ENCODE measurements at places on chromosomes 4 and X.

GRCh38 chr4:141957416-141957815, 321.0 kb downstream of the IL15 start:
- no peak for DNase-seq

DNA sequence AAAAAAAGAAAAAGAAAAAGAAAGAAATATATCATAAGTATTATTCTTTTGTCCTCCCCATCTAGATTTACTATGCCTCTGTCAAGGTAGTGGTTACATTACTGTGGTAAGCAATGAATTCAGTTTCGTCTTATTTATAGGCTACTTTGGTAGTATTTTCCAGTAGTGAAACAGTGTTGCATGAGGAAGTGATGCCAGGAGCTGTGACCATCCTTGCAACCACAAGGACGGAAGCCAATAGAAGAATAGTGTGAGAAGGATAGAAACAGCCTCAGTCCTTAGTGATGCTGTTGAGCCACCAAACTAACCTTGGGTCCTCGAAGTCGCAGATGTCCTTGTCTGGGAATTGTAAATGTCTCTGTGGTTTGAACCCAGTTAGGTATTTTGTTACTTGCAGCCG, 328.5 kb downstream of the PPP3CA start:
- no peak for DNase-seq

GRCh38 chr4:62407534-62407933, 1207.4 kb downstream of the ADGRL3 start:
- DNase-seq, result no peak

DNA sequence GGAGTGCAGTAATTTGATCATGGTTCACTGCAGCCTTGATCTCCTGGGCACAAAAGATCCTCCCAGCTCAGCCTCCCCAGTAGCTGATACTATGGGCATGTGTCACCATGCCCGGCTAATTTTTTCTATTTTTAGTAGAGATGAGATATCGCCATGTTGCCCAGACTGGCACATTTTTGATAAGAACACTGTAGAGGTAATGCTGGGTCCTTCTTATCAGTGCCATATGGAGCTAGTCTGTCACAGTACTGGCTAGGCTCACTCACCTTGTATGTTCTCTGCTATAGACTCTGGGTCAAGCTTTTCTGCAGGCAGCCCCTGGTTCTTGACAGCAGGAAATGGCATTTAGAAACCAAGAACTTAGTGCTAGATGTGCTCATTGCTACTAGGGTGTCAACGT, 53.9 kb downstream of the BCOR start:
- no peak for DNase-seq

DNA sequence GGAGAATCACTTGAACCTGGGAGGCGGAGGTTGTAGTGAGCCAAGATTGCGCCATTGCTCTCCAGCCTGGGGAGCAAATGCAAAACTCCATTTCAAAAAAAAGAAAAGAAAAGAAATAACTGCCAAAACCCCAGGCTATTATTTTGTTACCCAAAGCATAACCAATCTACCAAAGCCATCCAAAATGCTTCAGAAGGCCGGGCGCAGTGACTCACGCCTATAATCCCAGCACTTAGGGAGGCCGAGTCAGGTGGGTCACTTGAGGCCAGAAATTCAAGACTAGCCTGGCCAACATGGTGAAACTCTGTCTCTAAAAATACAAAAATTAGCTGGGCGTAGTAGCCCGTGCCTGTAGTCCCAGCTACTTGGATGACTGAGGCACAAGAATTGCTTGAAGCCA, 49.8 kb downstream of the SMIM31 start:
- DNase-seq, result no peak

DNA sequence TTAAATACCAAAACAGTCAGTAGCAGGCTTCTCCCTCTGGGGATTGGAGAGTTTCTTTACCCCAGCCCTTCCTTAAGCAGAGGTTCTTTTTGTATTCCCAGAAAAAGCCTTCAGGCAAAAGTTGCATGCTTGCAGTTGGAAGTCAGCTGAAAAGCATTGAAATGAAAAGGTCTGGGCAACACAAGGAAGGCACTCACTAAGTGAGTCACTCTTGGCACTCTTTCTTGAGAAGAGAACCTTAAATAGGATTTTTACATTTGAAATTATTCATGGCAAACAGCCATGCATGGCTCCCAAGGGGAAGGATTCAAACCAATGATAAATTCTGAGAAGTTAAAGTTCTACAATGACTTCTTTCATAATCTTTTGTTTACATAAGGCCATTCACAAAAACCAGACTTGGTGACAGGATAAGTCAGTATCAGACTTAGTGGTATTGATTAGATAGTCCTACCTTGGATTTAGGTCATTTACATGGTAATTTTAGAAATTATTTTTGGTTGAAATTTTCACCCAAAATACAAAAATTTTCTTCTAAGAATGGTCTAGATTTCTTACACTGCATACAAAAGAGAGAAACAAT, 2068.9 kb downstream of the PCDH7 start:
- no peak for DNase-seq

DNA sequence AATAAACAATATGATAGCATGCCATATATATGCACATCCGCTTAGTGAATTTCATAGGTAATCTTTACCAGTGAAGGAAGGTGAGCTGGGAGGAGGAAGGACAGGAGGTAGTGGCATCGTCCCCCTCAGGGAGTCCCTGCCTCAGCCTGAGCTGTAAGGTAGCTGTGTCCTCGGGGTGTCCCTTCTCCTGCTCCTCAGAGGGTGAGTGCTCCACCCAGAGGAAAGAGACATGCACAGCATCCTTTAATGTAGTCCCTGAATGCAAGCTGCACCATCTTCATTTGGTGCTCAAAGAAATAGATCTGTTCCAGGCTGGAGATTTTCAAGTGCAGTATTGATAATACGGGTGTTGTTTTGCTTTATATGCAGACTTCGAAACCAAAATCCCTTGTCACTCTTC, 330.4 kb upstream of the SFRP2 start:
- DNase-seq, result no peak

GRCh38 chr4:78763251-78763650, 12.9 kb upstream of the BMP2K start:
- DNase-seq, result no peak

GRCh38 chrX:10423716-10424115, 196.7 kb downstream of the MID1 start:
- no peak for DNase-seq

DNA sequence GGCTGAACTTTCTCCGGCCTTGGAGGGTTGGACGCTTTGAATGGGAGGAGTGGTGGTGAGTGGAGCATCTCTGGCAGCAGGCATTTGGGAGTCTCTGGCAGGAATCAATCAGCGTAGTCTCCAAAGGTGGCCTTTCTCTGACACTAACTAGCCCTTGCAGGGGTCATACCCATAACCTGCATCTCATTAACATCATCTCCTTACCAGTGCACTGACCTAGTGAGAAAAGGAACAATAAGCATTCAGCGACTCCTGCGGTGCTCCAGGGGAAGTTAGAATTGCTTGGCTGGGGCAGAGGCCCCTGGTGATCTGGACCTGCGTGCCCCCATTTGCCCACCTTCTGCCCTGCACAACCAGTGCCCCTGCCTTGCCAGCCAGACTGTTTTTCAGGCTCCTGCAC, 161.9 kb downstream of the PTTG2 start:
- DNase-seq, result no peak

DNA sequence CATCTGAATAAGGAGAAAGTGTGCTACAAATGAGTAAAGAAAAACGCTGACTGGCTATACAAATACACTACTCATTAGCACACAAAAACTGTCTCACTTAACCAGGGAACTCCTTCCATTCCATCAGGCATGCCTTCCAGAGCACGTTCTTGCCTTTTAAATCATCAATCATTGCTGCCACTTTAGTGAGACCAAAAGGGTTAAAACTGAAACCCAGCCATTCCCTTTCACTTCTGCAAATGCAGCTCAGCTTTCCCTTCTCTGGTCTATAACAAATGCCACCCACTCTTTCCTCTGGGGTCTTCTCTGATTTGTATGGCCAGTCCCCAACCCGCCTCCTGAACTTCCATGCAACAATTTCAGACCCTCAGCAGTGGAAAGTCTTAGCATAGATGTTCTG, 231.5 kb downstream of the TRIML1 start:
- DNase-seq, result no peak

DNA sequence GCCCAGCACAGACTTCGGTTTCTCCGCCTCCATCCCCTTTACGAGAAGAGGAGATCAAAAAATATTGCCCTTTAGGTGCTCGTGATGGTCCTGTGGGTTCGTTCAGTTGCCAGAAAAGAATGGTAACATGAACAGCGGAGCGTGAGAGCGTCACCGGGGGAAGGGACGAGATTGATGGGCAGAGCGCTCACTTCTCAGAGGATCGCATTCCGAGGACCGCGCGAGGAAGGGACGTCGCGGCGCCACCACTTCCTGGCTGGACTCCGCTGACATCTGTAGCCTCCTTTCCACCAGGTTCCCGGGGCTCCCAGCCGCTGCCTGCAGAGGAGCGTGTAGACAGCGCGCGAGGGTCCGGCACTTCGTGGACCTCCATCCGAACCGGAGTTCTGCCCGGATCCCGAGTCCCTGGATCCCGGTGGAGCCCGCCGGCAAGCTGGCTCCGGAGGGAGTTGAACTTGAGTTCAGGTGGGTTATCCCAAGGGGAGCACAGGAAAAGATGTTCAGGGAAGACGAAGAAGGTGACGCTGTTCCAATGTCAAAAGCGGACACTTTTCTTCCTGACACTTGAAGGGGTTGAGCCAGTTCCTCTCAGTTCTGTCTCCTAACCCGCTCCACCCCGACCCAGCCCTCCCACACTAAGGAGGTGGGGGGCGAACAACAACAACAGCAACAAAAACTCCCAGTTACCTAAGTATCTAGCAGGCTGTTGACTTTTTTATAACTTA, 484 bp downstream of the GALNTL6 start:
- no peak for DNase-seq

DNA sequence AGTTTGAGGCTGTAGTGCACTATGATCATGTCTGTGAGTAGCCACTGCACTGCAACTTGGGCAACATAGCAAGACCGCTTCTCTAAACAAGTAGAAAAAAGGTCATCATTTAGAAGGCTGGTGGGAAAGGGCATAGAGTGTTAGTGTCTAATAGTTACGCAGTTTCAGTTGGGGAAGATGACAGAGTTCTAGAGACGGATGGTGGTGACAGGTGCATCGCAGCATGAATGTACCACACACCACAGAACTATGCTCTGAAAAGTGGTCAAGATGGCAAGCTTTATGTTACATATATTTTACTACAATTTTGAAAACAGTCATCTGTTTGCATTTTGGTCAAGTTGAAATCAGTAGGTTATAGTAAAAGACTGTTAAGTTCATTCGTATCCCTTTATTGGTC, 23.7 kb upstream of the CLDN34 start:
- DNase-seq, result no peak

DNA sequence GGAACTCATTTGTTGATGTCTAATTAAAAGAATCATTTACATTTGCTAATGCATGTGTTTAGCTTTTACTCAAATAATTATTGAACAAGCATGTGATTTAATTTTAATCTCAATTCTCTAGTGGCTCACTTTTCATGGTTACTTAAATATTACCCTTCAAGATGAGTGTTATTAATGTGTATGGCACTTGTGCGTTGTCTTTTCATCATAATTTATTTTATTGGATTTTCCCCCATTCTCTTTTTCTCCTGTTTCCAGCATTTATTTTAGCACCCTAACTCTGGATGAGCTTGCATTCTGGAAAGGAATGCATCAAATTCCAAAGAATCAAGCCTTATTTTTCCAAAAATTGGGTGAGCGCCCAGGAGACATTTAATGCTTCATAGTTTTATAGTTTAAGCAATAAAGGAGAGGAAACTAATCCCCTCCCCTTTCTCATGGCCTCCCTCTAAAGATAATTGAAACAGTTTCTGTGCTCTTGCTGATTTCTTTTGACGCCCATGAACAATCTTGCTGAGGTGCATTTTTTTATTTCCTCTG, 191.1 kb upstream of the FAT4 start:
- no peak for DNase-seq

- DNase-seq, result no peak
These were observed 409.3 kb downstream of the FAM47B start for GRCh38 chrX:35351795-35352483.

DNA sequence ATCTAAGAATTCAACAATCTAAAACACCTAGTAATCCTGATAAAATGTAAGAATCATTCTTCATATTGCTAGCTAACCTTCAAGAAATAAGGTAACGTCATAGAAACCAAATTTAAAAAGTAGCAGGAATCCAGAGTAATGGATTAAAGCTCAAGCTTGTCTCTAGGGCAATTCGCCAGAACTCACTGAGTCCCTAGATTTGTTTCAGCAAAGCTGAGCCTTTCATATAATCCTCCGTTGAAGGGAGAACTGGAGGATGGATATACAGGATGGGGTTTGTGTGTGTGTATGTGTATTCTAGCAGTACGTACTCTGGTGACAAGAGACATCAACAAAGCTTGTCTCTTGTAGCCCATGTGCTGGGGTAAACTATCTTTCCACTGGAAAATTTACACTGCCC, 2173.5 kb upstream of the AGA start:
- DNase-seq, result no peak

- DNase-seq, result no peak
These were observed 63.2 kb downstream of the QDPR start for GRCh38 chr4:17448689-17449088.

- DNase-seq, result no peak
These were observed 6.0 kb downstream of the UGT2B17 start for GRCh38 chr4:68570122-68570507.
